EH (cell line): ENCODE measurements at places on chromosomes 6 and 20.

- no peak for DNase-seq
Observed at GRCh38 chr20:995170-995569, 6.9 kb downstream of the RSPO4 start.

GRCh38 chr6:56027865-56028264 lies 152.5 kb upstream of the BMP5 start:
- DNase-seq, result no peak

DNA sequence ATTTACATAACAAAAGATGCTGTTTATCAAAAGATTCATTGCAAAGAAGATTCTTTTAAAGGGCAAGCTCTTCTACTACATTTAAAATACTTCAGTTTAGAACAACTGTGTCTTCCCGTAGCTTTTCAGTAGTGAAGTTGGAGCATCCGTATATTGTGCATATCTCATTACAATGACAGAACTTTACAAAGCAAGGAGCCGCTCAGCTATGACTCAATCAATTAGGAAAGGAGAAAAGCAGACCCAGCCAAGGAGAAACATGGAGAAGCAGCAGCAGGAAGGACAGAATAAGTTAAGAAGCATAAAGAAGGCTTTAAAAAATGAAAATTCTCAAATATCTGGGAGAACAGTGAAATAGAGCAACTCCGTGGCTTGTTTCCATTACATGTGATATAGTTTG lies 132.6 kb upstream of the SMLR1 start:
- peak; percentile 26 for DNase-seq

GRCh38 chr6:135475292-135475886 lies 22.2 kb downstream of the AHI1 start:
- DNase-seq, result peak; percentile 66

DNA sequence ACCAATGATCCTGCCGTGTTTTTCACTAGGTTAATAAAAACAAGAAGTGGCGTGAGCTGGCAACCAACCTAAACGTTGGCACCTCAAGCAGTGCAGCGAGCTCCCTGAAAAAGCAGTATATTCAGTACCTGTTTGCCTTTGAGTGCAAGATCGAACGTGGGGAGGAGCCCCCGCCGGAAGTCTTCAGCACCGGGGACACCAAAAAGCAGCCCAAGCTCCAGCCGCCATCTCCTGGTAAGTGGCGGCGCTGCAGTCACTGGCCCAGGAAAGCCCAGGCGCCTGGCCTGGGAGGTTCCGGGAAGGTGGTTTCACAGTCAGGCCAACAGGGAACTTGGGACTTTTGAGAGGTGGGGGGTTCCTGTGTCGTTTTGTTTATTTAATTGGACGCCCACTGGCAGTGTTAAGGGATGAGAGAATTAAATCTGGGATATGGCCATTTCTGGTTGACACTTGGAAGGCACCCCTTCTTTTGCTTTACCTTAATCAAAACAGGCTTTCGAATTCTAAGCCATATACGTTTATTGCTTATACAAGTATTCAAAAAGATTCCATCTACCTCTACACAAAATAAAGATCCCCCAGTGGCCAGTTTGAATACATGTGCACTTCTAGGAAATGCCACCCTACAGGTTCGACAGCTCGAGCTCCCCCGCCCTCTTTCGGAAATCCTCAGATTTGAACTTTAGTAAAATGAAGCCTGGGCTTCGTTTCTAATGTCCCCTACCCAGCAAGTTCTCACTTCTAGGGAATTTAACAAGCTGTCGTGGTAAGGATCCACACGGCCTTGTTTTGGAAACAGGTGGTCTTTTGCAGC lies 138.9 kb downstream of the TMEM242 start:
- DNase-seq, result peak; percentile 66

DNA sequence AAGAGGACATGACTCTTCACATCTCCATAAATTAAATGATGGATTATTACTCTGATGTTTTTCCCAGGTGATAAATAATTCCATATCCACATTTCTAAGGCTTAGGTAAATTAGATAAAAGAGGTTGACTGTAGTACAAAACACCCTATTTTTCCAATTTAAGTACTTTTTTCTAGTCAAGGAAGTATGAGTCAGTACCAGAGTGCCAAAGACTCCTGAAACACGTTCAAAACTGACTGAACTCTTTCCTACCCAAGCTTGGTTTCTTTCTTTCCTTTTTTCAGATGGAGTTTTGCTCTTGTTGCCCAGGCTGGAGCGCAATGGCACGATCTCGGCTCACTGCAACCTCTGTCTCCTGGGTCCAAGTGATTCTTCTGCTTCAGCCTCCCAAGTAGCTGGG lies 85.0 kb downstream of the DOK5 start:
- DNase-seq, result no peak

- DNase-seq, result no peak
Observed at GRCh38 chr6:2363211-2363610, 117.8 kb upstream of the GMDS start.
